ENCODE measurements at places on chromosomes 4 and X. TPM values are rescaled to one million over a fixed set of nuclear protein-coding genes. Genes with fewer than 3 reads are reported as not detected.

GRCh38 chr4:7433376-7434140, 1.2 kb downstream of the PSAPL1 start:
- no peak for DNase-seq

DNA sequence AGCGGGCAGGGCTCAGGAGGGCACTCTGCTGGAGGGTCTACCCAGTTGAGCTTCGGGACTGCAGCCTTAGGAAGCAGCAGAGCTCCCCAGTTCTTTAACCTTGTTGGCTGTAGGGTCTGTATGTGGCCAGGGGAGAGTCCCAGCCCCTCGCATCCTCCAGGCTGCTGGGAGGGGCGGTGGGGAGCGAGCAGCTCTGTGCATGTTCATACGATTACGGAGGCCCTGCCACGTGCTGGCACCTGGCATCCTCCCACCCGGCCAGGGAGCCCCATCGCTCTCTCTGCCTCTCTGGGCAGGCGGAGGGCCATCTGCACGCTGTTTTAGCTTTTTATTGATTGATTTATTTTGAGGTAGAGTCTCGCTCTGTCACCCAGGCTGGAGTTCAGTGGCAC, 21.2 kb downstream of the NSG1 start:
- no peak for DNase-seq

GRCh38 chr4:176036585-176037205, 28.9 kb upstream of the WDR17 start:
- no peak for DNase-seq

DNA sequence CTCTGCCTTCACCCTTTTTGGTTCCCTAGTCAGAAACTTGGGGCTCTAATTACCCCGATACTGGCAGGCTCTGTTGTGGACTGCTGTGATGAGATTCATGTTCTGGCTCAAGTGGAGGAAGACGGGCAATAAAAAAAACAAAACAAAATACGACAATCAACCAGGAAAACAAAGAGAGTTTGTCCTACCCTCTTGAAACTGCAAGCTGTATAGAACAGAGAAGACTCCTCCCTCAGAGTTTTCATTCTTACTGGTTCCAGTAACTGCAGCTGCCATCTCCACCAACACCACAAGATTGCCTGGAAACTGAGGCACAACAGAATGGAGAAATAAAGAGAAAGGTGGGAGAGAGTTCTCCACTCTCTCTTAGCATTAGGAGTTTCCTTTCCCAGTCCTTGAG, 11.1 kb upstream of the IL1RAPL1 start:
- no peak for DNase-seq

The ADH1C gene
- total RNA-seq, result 19.9 TPM
